ENCODE measurements at places on chromosomes 12 and 14. TPM values are rescaled to one million over a fixed set of nuclear protein-coding genes. Genes with fewer than 3 reads are reported as not detected.

GABARAPL1 gene
- 24.1 TPM for total RNA-seq

FOXG1 gene
- total RNA-seq, result not detected

FGF6 gene
- not detected for total RNA-seq

RARG gene
- 65.4 TPM for total RNA-seq

OR6C4 gene
- not detected for total RNA-seq

CISTR gene
- not detected for total RNA-seq

GDF3 gene
- total RNA-seq, result not detected

All from tracheal epithelial cell (primary cell).